Pancreas (tissue), 10 donors: ENCODE measurements at places on chromosomes 1 and 21. TPM values are rescaled to one million over a fixed set of nuclear protein-coding genes. Genes with fewer than 3 reads are reported as not detected.

The WDR64 gene
- total RNA-seq = not detected

- DNase-seq = no peak
- no peak overlapping the region for H3K27ac ChIP-seq
- no peaks in the 10 kb centered on the region for H3K36me3 ChIP-seq
These were observed 34.2 kb upstream of the JUN start for GRCh38 chr1:58818075-58818474.

DNA sequence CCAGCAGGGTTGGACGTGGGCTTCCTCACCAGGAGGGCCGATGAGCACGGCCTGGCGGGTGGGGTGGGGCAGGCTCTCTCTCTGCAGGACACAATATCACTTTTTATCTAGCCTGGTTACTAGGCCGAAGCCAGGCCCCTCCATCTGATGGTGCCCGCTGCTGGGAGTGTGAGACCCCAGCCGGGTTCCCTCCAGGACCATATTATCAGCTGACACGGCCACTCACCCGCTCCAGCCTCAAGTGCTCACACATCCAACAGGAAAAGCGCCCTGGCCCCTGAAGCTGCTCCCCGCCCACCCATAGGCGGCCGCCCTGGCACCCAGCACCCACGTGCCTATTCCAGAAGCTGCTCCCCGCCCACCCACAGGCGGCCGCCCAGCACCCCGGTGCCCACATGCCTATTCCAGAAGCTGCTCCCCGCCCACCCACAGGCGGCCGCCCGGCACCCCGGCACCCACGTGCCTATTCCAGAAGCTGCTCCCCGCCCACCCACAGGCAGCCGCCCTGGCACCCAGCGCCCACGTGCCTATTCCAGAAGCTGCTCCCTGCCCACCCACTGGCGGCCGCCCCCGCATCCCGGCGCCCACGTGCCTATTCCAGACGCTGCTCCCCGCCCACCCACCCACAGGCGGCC is 5.0 kb downstream of the SLC19A1 start:
- H3K27ac ChIP-seq = no peak overlapping the region
- no peaks in the 10 kb centered on the region for H3K36me3 ChIP-seq
- no peaks in the 10 kb centered on the region for H3K4me1 ChIP-seq
- DNase-seq = no peak

The IL20 gene
- total RNA-seq = not detected

- H3K27ac ChIP-seq = no peak overlapping the region
- no peak overlapping the region for H3K4me3 ChIP-seq
- DNase-seq = no peak
- no peaks in the 10 kb centered on the region for H3K27me3 ChIP-seq
- H3K4me1 ChIP-seq = peaks cover 17% of the 10 kb centered on the region
These were observed 25.3 kb upstream of the BTG2 start for GRCh38 chr1:203280061-203280460.

The GJA5 gene
- total RNA-seq = 2.1 TPM

GRCh38 chr1:2446394-2446793 is 29.7 kb upstream of the PLCH2 start:
- no peaks in the 10 kb centered on the region for H3K36me3 ChIP-seq
- H3K27me3 ChIP-seq = no peaks in the 10 kb centered on the region
- no peak overlapping the region for H3K27ac ChIP-seq
- H3K4me1 ChIP-seq = no peaks in the 10 kb centered on the region

GRCh38 chr1:190835658-190836057 is 358.0 kb upstream of the BRINP3 start:
- no peaks in the 10 kb centered on the region for H3K4me1 ChIP-seq
- DNase-seq = no peak
- H3K4me3 ChIP-seq = no peak overlapping the region
- no peaks in the 10 kb centered on the region for H3K27me3 ChIP-seq

The TRIM45 gene
- 4.6 TPM for total RNA-seq

- H3K27ac ChIP-seq = no peak overlapping the region
- H3K27me3 ChIP-seq = no peaks in the 10 kb centered on the region
- H3K4me1 ChIP-seq = peaks cover 3% of the 10 kb centered on the region
- H3K36me3 ChIP-seq = no peaks in the 10 kb centered on the region
- DNase-seq = no peak
These were observed 5.3 kb downstream of the SYTL1 start for GRCh38 chr1:27346991-27347624.

GRCh38 chr21:46457801-46458314 is 833 bp upstream of the DIP2A start:
- H3K4me3 ChIP-seq = peak overlapping the region; percentile 90
- peaks cover 2% of the 10 kb centered on the region for H3K4me1 ChIP-seq
- H3K27me3 ChIP-seq = no peaks in the 10 kb centered on the region
- peak overlapping the region; percentile 77 for H3K27ac ChIP-seq

DNA sequence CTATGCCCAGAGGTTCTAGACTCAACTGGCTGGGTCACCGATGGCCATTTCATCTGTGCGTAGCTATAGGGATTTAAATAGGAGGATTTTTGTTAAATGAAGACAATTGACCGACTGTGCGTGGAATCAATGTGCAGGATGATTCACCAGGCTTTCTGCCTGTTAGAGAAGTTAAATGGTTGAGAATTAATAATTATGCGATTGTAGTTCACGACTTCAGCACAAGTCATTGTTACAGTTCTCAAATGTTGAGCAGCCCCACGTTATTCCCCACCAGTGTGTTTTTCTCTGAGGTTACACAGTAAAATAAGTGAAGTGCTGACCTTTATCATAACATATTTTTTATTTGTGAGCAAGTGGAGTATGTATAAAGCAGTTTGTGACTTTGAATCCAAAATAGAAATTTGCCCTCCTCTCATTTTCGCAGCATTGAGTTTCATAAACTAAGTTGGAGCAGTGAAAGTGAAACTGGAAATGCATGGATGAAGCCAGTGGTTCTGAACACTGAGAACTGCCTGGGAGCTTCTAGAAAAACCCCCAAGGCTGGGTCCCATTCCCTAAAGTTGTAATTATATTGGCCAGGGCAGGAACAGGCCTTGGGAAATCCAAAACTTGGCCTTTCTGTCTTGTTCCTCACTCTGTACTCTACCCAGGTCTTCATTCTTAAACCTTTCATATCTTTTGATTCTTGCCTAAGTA is 102.6 kb downstream of the GALNT2 start:
- no peak overlapping the region for H3K4me3 ChIP-seq
- DNase-seq = no peak
- peaks cover 37% of the 10 kb centered on the region for H3K4me1 ChIP-seq

The MCL1 gene
- total RNA-seq = 91.6 TPM

The CD1E gene
- 0.72 TPM for total RNA-seq

The PRRX1 gene
- 11.6 TPM for total RNA-seq

GRCh38 chr1:169121146-169121923 is 14.8 kb downstream of the ATP1B1 start:
- H3K4me1 ChIP-seq = peaks cover 14% of the 10 kb centered on the region
- DNase-seq = no peak
- peak overlapping the region; percentile 50 for H3K27ac ChIP-seq
- H3K4me3 ChIP-seq = no peak overlapping the region
- H3K27me3 ChIP-seq = no peaks in the 10 kb centered on the region
